Purkinje cell (primary cell): ENCODE measurements at places on chromosomes 1 and 21. TPM values are rescaled to one million over a fixed set of nuclear protein-coding genes. Genes with fewer than 3 reads are reported as not detected.

Gene PRR9
- polyA plus RNA-seq: not detected in 2 replicates

Gene COL24A1
- 0.83 TPM in 1 of 2 replicates, not detected in the other for polyA plus RNA-seq

Gene RYR2
- polyA plus RNA-seq: 31.6 and 33.8 TPM in 2 replicates

Gene SPRR1A
- 1.3 TPM in 1 of 2 replicates, not detected in the other for polyA plus RNA-seq

Gene TCP10L
- polyA plus RNA-seq: 0.48 and 7.4 TPM in 2 replicates

Gene GPR25
- not detected in 2 replicates for polyA plus RNA-seq

Gene TARS2
- polyA plus RNA-seq: 8.8 and 13.9 TPM in 2 replicates

Gene S100A7A
- polyA plus RNA-seq: not detected in 2 replicates

Gene SPATA21
- not detected in 2 replicates for polyA plus RNA-seq

Gene PAQR6
- polyA plus RNA-seq: 0.20 and 1.6 TPM in 2 replicates

Gene RGL1
- polyA plus RNA-seq: 5.3 and 8.9 TPM in 2 replicates

Gene GNPAT
- 19.7 and 28.8 TPM in 2 replicates for polyA plus RNA-seq

Gene OR14K1
- polyA plus RNA-seq: not detected in 2 replicates

Gene SLC45A3
- polyA plus RNA-seq: not detected in 2 replicates

Gene SAMSN1
- polyA plus RNA-seq: not detected in 2 replicates

Gene ANGPTL3
- polyA plus RNA-seq: 1.1 TPM in 1 of 2 replicates, not detected in the other

Gene NECTIN4
- polyA plus RNA-seq: not detected in 2 replicates

Gene RGS8
- polyA plus RNA-seq: 253 and 310 TPM in 2 replicates

Gene SLC2A5
- 1.9 and 4.4 TPM in 2 replicates for polyA plus RNA-seq

Gene HEYL
- not detected in 2 replicates for polyA plus RNA-seq

Gene SYPL2
- polyA plus RNA-seq: not detected in 2 replicates

Gene DIPK1A
- 112 and 115 TPM in 2 replicates for polyA plus RNA-seq

Gene ISG15
- 11.3 and 18.9 TPM in 2 replicates for polyA plus RNA-seq

Gene TSPAN1
- polyA plus RNA-seq: 0.78 TPM in 1 of 2 replicates, not detected in the other

Gene CADM3
- polyA plus RNA-seq: 12.1 and 16.4 TPM in 2 replicates

Gene CFHR5
- polyA plus RNA-seq: 0.34 TPM in 1 of 2 replicates, not detected in the other

Gene TRIM46
- 0.73 and 2.3 TPM in 2 replicates for polyA plus RNA-seq

Gene UBXN10
- 0.27 and 1.3 TPM in 2 replicates for polyA plus RNA-seq

Gene NUP210L
- polyA plus RNA-seq: 0.11 and 0.27 TPM in 2 replicates

Gene SRRM1
- 86.0 and 124 TPM in 2 replicates for polyA plus RNA-seq

Gene ZSWIM5
- polyA plus RNA-seq: 1.1 and 2.1 TPM in 2 replicates

Gene TRAPPC3
- 18.7 and 23.2 TPM in 2 replicates for polyA plus RNA-seq

Gene SLC25A34
- polyA plus RNA-seq: 0.11 and 0.15 TPM in 2 replicates

Gene DCST2
- polyA plus RNA-seq: not detected in 2 replicates

Gene AKR7A3
- not detected in 2 replicates for polyA plus RNA-seq

Gene FHAD1
- polyA plus RNA-seq: 2.8 TPM in 1 of 2 replicates, not detected in the other

Gene CDC20
- polyA plus RNA-seq: not detected in 2 replicates

Gene KCNJ9
- polyA plus RNA-seq: 12.2 and 16.6 TPM in 2 replicates

Gene CYP2J2
- 0.52 and 2.2 TPM in 2 replicates for polyA plus RNA-seq

Gene S100A3
- not detected in 2 replicates for polyA plus RNA-seq

Gene OR2T29
- polyA plus RNA-seq: not detected in 2 replicates

Gene GBP7
- 0.13 TPM in 1 of 2 replicates, not detected in the other for polyA plus RNA-seq

Gene HOOK1
- 17.9 and 27.1 TPM in 2 replicates for polyA plus RNA-seq

Gene CFAP45
- 1.2 and 2.1 TPM in 2 replicates for polyA plus RNA-seq

Gene KDF1
- polyA plus RNA-seq: not detected in 2 replicates

Gene GBP5
- not detected in 2 replicates for polyA plus RNA-seq

Gene CNTN2
- polyA plus RNA-seq: 20.9 and 22.8 TPM in 2 replicates

Gene SYT11
- 166 and 187 TPM in 2 replicates for polyA plus RNA-seq

Gene SERTAD4
- polyA plus RNA-seq: 1.9 and 2.0 TPM in 2 replicates
